ENCODE measurements at places on chromosomes 6 and 20.

- DNase-seq = no peak
These were observed 11.5 kb upstream of the MUC22 start for GRCh38 chr6:30998785-30999184.

GRCh38 chr20:36493051-36493800 is 48.1 kb upstream of the MYL9 start:
- no peak for DNase-seq

DNA sequence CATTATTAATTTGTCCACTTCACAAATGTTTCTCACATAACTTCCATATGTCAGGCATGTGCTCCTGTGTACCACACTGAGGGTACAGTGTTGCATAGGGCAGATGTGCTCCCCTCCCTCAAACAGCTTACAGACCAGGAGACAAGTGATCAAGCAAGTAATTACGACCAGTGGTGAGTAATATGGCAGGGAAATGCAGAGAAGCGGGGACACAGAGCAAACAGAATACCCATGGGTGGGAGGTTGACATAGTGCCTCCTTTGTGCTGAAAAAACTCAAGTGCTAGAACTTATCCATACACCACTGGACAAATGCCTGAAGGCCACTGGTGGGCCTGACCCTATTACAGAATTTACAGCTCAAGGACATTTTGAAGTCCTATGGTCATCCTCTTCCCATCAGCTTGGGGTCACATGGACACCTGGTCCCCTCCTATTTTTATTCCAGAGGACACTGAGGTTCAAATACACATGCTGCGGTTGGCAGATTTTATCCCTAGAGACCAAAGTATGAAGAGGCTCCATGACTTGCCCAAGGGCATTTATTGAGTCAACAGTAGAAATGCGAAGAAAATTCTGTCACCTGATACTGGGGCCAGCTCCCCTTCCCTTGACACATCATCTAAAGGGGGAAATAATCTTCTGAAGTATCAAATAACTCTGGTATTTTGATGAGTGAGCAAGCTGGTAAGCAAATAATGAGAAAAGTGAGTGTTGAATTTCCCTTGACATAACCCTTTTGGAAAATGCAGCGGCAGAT is 116.6 kb downstream of the QRSL1 start:
- no peak for DNase-seq

- no peak for DNase-seq
These were observed 50.1 kb upstream of the E2F3 start for GRCh38 chr6:20351534-20351933.

DNA sequence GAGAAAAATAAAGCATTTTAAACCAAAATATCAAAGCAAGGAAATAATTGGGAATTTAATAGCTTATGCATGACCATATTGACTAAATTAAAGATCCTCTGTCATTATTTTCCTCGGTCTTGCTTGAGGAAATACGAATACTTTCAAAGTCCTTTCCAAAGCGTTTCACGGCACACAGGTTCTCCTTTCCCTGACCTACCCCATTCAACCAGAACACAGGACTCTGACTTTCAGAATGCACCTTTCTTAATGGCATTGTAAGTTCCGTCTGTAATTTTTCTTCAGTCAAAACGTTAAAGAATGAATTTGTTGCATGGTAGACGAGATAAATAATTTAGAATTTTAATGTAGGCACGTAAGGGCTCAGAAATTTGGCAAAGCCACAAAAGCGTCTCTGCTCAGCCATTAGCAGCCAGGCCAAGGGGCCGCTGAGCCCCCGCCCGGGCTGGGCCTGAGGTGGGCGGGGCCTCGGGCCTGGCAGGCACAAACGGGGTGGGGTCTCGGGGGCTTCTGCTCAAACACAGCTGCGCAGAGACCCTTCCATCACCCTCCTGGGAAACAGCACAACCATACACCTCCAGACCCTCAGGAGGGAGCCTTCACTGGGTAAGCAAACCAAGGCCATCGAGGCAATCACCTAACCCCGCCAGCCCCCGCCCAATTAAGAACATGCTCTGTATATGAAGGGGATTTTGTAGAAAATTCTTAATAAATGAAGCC is 3.4 kb downstream of the NEDD9 start:
- no peak for DNase-seq

Data from left lobe of liver (tissue), 2 donors.